Activated T-helper 1 cell treated with Interleukin-2 at 50 U/mL for 16 hours (primary cell): ENCODE measurements at places on chromosomes 2 and 18.

DNA sequence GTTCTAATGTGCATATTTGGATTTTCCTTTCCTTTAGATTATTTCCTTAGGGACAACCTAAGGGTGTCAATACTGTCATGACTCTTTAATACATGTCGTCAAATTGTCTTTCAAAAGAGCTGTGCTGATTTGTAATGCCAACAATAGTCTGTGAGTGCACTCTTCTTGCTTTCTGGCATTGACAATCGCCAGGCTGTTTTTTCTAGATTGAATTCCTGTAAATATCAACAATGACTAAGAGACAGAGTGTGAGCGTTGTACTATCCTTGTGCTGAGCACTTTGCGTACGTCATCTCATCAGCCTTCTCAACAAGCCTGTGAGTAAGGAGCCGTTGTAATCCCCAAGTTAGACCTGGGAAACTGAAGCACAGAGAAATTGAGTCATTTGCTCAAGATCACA is 96.0 kb downstream of the ACOXL start:
- no peak for DNase-seq

DNA sequence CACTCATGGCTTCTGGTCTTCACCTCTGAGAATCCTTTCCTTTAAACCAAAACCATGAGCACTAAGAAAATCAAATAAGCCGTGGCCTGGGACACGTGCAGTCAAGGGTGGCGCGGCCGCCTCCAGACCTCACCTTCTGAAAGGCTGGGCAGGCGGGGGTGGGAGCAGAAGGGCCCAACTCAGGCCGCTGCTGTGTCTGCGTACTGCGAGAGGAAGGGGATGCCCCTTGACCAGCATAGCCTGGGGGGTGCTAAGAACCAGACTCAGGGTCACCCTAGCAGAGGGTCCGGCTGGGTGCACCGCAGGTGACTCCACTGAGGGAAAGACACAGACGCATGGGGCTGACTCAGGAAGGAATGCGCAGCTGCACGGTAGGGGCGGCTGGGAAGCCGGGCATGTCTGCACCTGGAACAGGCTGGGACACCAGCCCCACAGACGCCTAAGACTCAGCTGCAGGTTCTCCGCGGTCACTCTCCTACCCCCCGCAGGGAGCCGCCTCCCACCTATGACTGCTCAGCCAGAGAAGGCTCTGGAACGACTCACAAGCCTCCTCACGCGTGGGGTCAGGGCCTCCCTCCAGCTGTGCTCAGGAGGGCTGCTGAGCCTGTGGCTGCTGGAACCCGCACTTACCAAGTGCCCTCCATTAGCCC is 432.4 kb upstream of the MYT1L start:
- no peak for DNase-seq

DNA sequence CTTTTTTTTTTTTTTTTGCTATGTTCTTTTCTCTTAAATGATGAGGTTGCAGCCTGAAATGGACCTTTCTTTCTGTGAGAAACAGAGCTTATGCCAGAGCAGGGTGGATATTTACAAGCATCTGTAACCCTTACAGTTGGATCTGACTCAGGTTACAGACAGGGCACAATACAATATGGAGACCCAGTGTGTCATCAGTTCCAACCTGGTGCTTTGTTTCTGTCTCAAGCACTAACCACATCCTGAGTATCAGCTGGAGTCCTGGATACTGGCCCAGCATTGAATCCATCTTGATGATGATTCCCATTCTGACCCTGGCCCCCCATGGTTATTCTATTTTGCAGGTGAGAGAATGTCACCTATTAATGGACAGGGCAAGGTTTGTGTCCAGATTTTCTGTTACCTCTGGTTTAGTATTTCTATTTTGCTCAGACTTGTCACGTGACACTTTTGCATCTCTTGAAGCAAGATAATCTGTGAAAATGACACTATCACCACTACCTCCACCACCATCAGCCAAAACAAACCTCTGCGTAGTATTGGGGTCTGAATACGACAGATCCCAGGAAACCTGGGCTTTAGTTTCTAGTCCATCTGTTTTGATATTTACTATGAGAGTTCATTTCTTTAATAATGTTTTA is 174.0 kb downstream of the CCDC85A start:
- DNase-seq: no peak

DNA sequence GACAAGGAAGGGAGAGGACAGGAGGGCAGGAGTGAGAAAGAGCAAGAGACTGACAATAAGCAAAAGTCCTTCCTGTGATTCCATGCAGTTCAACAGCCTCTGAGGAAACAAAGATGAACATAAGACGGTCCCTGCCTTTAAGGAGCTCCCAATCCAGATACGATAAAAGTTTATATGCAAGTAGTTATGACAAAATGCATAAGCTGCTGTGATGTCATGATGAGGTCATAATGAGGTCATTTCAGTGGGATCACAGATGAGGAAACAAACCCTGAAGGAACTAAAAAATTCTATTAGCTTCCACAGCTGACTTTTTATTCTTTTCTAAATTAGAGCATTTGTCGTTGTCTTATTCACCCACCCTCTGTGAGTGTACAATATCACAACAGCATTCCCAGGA is 458.5 kb upstream of the ACVR2A start:
- no peak for DNase-seq

DNA sequence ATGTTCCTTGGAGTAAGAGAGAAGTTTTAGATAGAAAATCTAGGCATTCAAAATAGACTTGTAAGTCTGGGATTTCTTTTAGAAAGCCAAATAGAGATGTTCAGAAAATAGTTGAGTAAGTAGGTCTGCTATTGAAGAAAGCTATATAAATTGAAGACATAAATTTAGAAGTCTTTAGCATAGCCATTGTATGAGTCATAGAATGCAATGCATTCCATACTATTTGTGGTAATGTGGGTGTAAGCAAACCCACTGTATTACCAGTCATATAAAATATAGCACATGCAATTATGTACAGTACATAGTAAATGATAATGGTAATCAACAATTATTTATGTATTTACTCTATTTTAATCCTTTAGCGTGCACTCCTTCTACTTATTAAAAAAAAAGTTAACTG is 14.1 kb downstream of the MC4R start:
- no peak for DNase-seq

DNA sequence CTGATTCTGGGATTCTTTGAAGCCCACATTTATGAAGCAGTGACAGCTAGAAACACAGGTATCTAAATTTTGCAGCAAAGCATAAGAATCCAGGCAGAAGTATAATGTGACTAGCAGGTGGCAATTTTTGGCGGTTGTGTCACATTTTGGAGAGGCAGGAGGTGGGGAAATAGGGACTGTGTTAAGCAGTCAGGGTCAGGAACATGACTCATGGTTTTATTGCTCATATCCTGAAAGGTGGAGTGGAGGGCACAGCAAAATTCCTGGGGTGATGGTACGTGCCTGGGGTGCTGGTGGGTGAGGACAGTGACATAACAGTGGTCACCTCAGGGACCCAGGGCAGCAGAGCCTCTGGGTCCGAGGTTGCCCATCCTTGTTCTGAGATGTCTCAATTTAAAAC is 63.5 kb upstream of the TTN start:
- DNase-seq: no peak

- DNase-seq: no peak
Measured at GRCh38 chr18:46001892-46002291, 34.8 kb upstream of the EPG5 start.

DNA sequence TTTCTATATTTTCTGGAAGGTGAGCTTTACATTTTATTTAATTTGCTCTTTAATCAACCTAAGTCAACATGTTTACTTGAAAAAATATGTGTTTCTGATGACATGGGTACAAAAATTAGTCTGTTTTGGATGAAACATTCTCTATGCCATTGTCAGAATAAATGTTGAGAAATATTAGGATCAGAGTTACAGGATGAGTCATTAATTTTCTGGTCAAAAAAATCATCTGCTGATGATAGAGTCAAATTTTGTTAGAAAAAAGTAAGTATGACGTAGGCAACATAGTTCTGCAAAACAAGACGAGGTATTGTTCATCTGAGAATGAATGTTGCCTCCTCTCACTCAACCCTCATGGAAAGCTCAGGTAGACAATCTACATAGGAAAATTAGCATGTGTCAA is 107.6 kb upstream of the CAVIN2 start:
- no peak for DNase-seq

DNA sequence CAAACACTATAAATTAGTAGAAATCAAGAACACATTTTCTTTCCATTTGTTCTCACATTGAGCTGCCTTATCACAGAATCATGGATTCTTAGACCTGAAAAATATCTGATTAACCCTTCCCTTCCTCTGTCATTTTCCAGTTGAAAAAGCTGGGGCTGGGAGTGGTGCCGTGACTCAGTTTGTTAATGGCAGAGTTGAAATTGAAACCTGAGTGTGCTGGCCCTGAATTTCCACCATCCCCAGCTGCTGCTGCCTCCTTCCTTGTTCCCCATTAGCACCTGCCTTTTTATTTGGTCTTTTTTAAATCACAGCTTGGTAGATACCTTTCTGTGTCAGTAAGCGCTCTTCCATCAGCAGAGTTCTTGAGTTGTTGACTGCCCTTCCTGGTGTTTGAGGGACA is 10.6 kb downstream of the FARP2 start:
- no peak for DNase-seq

DNA sequence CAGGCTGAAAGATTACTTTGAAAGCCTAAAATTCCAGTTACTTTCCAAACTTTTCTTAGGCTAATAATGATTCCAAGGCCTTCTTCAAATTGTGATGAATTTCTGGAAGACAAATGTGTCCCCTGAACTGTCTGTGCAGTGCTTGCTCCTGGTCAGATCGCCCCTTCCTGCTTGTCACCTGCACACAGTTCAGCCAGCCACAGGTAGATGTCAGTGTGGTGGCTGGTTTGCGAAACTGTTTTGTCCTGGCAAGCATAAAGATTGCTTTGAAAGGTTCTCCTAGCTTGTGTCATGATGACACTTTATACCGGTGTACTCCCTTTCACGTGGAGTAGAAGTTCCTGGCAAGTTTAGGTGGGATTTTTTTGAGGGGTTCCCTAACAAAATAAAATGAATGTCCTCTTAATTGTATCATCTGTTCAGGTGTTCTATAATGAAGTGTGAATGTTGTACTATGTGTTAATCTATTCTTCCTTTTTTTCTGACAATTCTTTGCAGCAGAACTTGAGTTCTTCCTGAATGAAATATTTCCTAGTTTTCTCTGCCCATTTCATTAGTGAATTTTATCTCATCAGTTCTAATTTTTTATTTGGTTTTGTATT is 298.8 kb downstream of the ZNF407 start:
- peak; percentile 10 for DNase-seq

- no peak for DNase-seq
Measured at GRCh38 chr18:40651163-40651562, 1303.9 kb upstream of the PIK3C3 start.
